ENCODE measurements at places on chromosomes 16 and 17.

DNA sequence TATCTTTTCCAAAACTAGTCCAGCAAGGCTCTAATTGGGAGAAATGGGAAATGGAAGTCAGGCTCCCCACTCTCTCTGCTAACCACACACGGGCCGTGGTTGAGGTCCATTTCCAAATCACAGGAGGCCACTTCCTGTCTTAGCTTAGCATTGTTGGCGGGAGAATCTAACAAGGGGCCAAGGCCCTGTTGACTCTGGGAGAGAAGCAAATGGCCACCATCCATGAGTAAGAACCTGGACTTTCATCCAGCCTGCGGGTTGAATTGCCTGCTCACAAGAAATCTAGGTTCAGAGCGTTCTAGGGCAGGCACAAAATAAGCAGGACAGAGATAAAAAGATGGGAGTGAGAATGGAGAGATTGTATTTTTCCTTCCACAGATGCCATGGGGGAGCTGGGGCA, 5.7 kb downstream of the FAM20A start:
- no peak for DNase-seq

GRCh38 chr16:78639775-78640174, 540.3 kb downstream of the WWOX start:
- DNase-seq, result no peak

DNA sequence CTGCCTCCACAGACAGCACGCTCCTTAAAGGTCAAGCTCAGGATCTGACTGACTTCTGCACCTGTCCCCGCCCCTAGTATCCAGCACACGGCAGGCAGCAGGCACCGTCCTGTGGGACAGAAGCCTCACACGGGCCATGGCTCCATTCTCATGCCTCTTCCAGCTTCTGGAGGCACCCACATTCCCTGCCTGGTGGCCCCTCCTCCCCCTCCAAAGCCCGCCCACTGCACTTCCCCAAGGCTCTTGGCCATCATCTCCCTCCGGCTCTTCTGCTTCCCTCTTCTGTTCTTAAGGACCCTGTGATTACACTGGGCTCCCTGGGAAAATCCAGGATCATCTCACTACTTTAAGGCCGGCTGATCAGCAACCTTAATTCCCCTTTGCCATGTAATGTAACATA, 3.5 kb downstream of the CANT1 start:
- no peak for DNase-seq

- DNase-seq, result no peak
Measured at GRCh38 chr16:53884748-53885147, 180.8 kb downstream of the FTO start.

GRCh38 chr16:58937661-58938060, 203.5 kb upstream of the GOT2 start:
- no peak for DNase-seq
